ENCODE measurements at places on chromosomes 7 and 10.
A peak's percentile ranks its signal among the peaks of the same experiment; 100 is the strongest.

- peak; percentile 59 for DNase-seq
Measured at GRCh38 chr10:93821051-93821772, 63.5 kb downstream of the LGI1 start.

DNA sequence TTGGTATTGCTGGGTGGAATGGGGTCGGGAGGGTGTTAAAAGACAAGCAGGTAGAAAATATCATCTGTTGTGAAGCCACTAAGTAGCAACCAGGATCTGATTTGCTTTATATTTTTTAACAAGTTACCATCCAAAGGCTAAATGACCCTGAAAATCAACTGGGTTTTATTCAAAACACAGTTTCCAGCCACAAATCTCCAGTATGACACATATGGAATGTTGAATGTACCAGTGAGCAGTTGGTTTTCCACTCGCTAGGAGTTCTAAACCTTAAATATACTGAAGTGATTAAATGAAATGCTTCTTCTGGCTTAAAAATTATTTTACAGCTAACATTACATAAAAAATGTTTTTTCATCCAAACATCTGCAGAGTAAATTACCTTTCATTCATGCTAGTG is 112.5 kb downstream of the PDE1C start:
- peak; percentile 40 for DNase-seq

GRCh38 chr7:87627634-87627994 is 584 bp upstream of the RUNDC3B start:
- no peak for DNase-seq

- DNase-seq = no peak
Measured at GRCh38 chr7:107971613-107972012, 31.3 kb downstream of the LAMB1 start.

DNA sequence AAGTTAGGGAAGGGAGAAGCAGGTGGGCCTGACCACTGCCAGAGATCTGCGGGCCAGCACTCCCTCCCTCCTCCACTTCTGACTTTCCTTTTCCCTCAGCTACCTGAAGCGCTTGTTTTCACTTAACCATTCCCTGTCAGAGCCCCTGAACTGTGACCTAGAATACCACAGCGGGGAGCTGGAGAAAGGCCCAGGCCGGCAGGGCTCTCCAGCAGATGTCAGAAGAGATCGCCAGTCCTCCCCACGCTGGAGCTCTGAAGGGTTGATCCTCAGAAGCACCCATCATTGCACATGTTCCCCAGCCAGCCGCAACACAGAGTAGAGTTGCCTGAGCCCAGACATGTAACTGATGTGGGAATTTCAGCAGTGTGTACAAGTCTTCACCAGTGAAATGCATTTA is 44.4 kb upstream of the GAD2 start:
- no peak for DNase-seq

DNA sequence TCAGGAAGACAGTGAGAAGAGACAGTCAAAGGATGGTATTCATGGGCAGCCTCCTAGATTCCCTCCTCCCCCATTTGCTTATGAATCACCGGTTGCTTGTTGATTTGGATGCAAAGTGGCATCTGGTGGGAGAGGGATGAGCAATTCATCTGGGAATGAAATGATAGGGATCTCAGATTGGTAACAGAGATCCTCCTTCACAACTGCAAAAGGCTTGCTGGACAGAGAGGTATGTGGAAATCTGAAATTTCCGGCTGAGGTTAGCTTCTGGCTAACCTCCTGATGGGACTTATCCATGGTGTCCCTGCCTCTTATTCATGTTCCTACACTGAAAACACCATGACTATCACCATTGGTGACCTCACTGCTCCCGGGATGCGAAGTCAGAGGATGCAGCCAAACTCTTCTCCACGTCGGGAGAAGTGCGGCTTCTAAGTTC is 48.4 kb upstream of the PODXL start:
- peak; percentile 97 for DNase-seq

DNA sequence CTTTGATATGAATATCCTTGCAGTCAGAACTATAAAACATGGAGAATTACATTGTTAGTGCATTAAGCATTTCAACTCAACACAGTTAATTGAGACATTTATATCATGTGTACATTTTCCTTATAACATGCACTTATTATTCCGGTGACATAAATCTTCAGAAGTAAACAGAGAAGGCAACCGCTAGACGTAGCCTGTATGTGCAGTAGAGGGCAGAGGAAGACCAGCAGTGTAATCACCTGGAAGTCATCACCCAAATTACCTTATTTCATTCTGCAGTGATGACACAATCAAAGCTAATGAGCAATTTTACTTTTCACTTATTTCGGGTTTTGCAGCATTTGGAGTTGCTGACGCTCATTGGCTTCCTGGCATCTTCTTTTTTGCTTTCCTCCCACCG is 394.6 kb downstream of the SDK1 start:
- no peak for DNase-seq

DNA sequence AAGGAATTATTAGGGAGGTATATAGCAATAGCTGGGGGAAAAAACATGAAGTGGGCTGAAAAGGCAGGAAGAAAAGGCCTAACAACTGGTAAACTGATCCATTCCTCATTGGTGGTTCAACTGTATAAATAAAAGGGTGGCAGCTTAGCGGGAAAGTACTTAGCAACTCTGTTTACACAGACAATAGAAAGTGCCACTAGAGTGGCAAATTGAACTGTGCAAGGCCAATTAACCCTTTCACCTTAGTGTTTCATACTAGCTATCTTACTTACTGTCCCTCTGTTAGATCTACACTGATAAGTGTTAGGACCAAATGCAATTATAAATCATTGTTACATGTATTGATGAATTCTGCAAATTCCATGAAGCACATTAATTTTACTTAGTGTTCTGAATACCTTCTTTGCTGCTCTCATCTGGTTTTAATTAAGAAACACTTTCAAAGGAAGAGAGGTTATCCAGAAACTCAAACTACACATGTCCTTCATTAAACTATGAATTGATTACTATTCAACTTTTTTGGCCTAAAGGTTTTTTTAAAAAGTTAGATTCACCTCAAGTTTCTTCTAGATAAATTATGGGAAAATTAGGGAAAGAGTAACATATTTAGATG is 28.0 kb downstream of the DNAJC1 start:
- DNase-seq = no peak

DNA sequence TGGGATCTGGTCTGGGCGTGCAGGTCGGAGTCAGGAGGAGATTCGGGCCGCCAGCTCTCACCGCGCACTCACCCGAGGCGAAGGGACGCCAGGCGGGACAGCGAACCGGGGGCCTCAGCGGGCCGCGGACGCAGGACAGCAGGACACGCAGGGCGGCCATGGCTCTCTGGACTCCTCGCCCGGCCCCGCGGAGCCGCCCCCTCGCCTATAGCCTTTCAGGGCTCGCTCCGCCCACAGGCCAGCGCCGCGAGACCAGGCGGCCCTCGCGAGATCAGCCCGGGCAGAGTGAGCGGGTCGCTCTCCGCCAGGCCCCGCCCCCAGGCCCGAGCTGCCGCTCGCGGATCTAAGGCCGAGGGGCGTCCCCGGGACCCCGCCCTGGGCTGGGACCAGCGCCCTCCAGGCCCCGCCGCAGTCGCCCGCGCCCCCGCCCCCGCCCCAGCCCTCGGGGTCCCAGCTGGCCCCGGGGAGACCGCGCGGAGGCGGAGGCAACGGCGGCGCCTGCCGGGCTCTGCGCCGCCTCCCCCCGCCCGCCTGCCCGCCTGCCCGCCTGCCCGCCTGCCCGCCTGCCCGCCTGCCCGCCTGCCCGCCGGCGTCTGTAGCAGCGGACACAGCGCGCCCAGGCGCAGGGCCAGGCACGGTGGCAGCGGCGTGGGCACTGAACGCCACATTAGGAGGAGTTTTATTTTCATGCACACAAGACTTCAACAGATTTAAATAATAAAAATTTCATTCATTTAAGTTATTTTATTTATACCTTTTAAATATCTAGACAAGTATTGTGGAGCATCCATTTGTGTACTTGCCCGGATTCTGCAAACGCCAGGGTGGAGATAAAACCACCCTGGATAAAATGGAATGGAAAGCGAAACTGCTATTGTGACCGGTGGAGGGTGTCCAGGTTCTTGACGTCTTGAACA is at the start of gene ECHS1:
ECHS1 (minus strand) TSS at position 181 of the 917 bp plus-strand sequence; CDS start at position 160, 21 bp downstream.
- peak; percentile 93 for DNase-seq

DNA sequence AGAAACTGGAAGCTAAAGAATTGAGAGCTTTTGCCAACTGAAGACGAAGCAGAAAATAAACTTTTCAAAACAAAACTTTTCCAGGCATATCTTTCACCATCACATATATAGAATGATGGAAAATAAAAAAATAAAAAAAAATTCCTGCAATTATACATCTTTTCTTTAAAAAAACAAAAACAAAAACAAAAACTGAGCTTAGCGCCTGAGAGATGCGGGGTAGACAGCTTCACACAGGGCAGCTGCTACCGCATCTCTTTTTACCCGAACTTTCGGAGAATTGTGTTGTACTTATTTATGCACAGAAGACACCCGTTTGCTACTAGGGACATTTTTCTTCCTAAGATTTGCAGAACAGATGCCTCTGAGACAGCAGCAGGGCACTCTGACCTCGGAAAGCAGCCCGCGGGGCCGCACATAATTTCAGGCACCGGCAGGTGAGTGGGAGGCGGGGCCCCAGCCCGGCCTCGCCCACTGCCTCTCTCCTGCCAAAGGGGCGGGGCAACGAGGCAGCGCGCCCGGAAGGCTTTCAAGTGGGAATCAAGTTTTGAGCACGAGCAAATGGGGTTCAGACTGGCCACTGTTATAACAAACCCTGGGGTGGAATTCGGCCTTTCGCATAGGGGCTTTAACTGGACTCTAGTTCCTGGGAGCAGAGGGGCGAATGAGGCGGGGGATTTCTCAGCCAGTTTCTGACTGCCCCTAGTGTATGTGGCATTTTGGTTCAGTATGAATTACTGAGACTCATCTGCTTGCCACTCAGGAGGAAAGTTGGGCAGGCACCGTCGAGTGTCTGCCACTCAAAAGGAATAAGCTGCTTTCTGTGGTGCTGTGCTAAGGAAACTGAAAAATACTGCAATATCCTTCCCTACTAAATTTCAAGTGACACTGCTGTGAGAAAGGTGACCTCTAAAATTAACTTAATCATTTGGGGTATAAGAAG is 18.5 kb upstream of the FAM133B start:
- DNase-seq = no peak

DNA sequence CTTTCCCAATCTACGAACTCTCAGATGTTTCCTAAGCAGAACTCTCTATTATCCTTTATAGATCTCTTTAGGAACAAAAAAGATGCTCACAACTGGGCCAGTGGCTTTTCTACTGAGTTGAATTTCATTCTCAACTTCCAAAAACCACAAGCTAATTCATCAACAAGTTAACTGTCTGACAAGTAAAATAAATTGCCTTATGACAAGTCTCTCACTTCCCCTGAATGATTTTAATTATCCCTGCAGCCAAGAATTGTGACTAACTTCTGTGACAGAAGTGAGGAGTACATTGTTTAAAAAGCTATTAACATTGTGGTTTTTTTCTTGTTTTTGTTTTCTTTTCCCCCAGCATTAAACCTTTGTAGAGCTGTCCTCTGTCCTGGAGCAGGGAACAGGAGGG is 343.1 kb downstream of the HPSE2 start:
- DNase-seq = no peak

DNA sequence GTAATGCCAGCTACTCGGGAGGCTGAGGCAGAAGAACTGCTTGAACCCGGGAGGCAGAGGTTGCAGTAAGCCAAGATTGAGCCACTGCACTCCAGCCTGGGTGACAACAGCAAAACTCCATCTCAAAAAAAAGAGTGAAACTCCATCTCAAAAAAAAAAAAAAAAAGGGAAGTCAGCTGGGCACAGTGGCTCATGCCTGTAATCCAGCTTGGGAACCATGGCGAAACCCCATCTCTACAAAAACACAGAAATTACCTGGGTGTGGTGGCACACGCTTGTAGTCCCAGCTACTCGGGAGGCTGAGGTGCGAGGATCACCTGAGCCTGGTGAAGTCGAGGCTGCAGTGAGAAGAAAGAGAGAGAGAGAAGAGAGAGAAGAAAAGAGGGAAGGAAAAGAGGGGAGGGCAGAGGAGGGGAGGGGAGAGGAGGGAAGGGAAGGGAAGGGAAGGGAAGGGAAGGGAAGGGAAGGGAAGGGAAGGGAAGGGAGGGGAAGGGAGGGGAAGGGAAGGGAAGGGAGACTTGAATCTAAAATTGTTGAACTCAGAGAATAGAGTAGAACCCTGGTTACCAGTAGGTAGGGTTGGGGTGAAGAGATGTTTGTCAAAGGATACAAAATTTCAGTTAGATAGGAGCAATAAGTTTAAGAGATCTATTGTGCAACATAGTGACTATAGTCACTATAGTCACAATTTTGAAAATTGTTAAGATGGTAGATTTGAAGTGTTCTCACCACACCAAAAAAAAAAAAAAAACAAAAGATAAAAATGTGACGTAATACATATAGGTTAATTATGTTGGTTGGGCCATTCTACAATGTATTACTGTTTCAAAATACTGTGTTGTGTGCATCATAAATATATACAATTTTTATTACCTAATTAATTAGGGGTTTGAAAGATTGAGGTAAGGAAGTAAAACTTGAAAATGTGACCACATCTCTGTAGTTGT is 2.5 kb downstream of the SLC16A9 start:
- DNase-seq = no peak

DNA sequence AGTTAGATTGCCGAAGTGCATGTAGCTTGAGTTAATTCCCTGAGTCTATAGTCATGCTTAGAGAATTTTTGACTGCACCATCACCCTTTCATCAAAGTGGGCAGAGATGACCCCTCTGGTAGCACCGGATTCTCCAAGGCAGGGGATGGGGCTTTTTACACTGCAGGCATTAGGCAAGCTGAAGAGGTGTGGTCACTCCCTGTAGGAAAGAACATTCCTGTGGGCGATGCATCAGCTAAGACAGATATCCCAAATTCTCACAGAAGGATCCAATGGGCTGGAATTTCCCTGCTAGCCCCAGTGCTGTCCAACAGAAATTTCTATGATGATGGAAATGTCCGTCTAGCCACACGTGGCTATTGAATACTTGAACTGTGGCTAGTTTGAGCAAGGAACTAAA is 118.2 kb downstream of the ADAM12 start:
- peak; percentile 68 for DNase-seq

DNA sequence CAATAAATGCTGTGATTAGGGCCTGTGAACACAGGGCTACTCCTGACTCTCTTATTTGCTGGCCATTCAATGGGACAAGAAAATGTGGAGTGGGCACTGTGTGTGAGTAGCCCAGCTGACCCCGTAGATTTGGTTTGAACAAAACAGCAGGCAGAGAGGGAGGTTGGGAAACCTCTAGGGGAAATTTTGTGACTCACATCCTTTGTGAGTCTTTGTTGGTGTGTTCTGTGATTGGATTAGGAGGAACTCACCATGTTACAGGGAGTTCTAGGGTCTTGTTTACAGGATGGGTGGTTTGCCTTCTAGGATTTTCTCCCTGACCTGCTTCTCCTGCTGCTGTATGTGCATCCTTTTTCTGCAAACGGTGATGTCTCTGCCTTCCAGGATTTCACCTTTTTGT is 128.3 kb upstream of the MKI67 start:
- DNase-seq = peak; percentile 4
